HS-5 (cell line): ENCODE measurements at places on chromosomes 1 and 21.
A peak's percentile ranks its signal among the peaks of the same experiment; 100 is the strongest.

GRCh38 chr1:10958614-10959013 is 53.8 kb upstream of the TARDBP start:
- no peak for DNase-seq

DNA sequence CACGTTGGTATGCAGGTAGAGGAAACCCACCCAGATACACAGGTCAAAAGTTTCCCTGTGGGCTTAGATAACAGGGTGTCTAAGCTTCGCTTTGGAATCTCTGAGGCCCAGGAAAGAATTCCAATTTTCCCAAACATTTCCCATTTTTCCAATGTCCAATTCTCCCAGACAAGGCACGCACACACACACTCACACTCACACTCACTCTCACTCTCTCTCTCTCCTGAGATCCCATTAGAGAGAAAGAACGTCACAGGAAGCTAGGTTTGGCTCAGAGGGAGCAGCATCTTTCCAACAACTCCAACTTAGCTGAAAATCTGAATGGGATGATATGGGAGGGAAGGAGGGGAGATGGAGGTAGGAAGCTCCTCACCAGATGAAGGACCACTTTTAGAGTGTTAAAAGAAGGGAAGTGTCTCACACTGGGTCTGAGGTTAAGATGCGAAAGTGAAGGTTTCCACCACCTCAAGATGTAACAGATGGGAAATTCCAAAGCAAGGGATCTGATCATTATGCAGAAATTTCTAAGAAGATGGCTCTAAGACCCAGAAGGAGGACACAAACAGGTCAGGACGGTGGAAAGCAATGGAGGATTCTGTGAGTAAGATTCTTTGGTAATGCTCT is 63.5 kb downstream of the GNG12 start:
- no peak for DNase-seq

DNA sequence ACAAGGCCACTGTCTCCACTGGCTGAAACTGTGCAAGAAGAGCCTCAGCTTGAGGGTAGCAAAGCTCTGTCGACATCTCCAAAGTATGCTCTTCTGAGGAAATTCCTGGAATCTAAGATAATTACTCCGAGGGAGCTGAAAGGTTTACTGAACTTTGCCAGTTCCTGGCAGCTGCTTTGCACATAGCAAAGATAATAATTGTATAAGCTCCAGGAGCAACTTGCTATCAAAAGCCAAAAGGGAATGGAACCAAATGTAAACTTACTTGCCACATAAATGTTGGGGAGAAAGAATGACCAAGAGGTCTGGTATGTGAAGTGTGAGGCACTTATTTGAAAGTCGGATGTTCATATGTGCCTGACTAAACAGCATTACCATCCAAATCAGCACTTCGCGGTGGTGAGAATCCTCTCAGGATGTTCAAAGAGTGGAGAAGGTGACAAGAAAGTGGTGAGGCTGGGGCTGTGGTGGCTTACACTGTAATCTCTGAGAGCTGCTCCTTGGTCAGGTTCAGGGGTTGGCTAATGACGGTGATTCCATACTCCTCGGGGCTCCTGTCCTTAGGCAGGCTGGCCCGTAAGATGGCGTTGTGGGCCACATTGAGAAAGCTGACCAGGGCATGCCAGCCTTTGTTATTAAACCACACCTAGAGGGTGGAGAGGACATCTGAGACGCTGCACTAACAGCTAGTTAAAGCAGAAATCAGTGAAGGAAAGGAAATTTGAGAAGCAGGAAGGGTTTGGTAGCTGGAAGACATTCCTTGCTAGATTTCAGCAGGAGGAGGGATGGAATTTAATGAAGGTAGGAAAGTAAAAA is 100.0 kb downstream of the ABCA4 start:
- peak; percentile 59 for DNase-seq

- DNase-seq = no peak
Measured at GRCh38 chr1:240991230-240991629, 365.8 kb downstream of the RGS7 start.

DNA sequence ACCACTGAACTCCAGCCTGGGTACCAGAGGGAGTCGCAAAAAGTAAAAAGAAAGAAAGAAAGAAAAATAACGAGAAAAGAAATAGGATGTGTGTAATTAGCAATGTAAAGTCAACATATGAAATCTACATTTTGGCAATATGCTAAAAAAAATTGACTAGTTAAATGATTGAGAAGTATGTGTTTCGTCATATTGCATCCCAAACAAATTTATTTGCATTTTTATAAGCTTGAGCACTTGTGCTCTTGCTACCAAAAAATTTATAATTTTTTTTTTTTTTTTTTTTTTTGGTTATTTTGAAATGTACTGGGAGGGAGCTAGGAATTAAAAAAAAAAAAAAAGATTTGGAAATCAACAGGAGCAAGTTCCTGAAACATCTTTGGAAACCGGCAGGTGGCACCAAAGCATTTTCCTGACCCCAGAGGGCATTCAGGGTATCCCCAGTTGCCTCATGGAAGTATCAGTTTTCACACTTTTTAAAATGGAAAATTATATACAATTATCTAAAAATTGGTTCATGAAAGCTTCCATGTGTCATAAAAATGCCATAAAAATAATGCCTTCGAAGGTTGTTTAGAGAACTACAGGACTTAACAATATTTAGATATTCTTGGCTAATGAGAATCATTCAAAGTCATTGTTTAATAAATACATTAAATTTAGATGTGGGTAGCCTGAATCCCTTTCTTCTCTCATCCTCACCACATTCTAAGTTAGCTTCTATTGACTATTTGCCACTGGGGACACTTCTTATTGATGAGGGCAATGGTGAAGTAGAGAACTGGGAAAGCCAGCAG is 4.8 kb upstream of the HEATR1 start:
- DNase-seq = peak; percentile 43

DNA sequence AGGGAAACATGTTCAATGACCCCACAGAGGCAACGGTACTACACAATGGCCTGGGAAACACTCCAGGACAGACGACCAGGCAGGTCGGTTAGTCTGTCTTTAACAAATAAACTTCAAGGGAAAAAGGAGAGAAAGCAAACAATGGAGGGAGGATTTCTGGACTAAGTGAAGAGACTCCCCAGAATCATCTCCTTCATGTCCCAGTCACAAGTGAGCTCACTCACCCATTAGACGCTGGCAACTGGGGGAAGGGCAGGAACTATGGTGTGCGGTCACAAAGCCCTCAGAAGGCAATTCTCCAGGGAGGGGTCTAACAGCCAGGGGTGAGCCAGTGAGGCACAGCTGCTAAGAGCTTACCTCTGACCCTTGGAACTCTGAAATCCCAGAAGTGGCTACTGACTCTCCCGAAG is 55.7 kb upstream of the NADK start:
- DNase-seq = no peak

- no peak for DNase-seq
Measured at GRCh38 chr1:240586006-240586405, 25.9 kb downstream of the GREM2 start.

GRCh38 chr21:42456457-42456856 is 39.6 kb downstream of the RSPH1 start:
- no peak for DNase-seq

DNA sequence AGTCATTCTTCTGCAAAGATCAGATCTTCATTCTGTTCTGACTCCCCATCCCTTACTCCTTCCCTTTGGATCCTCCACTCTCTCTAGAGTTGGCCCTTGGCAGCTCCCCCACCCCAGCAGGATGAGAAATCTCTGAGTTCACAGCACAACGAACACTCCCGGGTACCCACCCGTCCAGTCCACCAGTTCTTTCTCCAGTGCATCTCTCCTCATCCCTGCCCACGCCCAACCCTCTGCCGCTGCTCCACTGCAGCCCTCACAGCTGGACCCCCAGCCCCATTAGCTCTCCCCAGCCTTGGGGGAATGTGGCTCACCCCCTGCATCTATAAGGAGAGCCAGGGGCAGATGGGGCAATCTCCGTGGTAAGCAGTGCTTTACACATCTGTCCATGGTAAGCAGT is 125.7 kb downstream of the MATN1 start:
- DNase-seq = no peak

DNA sequence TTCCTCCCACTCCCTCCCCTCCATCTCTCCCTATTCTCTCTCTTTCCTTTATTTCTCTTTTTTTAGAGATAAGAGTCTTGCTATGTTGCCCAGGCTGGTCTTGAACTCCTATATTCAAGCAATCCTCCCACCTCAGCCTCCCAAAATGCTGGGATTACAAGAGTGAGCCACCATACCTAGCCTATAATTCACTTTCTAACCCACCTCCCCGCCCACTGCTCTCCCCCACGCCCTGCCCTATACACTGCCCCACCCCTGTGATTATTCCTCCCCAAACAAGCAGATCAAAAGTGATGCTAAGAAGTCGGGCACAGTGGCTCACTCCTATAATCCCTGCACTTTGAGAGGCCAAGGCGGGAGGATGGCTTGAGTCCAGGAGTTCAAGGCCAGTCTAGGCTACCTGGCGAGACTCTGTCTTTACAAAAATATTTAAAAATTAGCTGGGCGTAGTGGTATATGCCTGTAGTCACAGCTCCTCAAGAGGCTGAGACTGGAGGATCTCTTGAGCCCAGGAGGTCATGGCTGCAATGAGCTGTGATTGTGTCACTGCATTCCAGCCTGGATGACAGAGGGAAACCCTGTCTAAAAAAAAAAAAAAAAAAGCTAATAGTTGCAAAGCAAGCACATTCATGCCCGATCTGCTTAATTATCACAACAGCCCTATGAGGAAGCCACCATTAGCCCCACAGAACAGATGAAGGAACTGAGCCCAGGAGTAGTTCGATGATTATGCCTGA is 12.8 kb upstream of the E2F2 start:
- DNase-seq = no peak

GRCh38 chr1:115092175-115092574 is 2.9 kb upstream of the TSPAN2 start:
- DNase-seq = no peak

GRCh38 chr1:22611530-22611947 is 24.9 kb upstream of the C1QA start:
- DNase-seq = no peak

DNA sequence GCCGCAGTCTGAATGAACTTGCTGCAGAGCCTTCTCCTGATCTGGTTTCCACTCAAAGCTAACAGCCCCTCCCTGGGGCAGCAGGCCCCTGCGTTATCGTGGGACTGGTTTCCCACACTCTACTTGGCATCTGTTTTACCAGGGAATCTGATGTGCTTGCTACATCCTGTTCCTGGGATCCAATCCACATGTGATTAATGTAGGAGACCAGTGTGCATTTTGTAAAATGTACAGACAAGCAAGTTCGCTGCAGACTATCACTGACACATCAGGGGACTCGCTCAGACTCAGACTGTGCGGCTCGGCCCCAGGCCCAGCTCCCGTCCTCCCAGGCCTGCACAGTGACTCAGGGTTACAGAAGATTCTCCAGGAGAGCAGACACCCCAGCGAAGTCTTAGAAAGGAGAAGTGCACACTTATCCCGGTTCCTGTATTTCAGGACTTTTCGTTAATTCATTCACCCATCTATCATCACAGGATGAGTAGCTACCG is 340.1 kb downstream of the MATN1 start:
- no peak for DNase-seq

- DNase-seq = no peak
Measured at GRCh38 chr1:15174615-15174983, 21.1 kb downstream of the TMEM51 start.

DNA sequence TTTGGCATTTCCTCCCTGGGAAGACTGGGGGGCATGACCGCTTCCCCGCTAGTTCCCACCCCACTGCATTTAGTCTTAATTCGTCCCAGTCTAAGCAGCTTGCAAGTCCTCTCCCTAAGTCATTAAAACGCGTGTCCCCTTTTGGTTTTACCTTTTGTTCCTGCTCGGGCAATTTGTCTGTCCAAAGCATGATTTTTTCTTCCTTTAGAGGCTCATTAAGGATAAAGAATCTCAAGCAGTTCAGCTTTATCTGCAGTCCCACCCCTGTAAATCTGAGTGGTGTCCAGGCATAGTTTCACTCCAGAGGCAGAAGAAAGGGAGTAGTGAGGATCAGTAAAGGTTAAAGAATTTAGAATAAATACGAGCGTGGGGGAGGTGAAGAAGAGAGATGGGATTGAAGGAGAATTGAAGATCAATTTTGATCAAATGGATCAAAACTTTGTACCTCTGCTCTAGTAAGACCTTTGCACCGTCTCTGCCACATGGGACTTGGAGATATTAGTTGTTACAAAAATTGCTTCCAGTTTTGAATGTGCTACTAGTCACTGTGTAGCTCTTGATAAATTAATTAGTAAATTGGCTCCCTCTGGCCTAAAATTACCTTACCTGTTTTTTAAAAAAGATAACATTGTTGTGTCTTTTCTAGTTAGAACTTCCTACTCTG is 989 bp upstream of the ETV3 start:
- no peak for DNase-seq

DNA sequence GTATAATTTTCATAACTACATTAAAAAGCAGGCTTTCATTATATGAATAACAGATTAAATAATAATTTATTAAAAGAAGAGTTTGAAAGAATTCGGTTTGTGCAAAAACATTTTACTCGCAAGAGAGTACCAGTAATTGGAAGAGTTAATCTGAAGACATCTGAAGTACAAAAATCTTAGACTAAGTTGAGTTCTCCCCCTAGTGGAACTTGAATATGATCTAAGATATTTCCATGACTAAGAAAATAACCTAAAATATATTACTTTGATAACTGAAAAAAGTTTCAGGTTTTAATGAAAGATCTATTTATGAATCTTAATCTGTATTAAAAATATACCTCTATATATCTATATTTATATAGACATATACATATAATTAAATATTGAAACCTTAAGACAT is 112.5 kb upstream of the GFI1 start:
- DNase-seq = no peak

DNA sequence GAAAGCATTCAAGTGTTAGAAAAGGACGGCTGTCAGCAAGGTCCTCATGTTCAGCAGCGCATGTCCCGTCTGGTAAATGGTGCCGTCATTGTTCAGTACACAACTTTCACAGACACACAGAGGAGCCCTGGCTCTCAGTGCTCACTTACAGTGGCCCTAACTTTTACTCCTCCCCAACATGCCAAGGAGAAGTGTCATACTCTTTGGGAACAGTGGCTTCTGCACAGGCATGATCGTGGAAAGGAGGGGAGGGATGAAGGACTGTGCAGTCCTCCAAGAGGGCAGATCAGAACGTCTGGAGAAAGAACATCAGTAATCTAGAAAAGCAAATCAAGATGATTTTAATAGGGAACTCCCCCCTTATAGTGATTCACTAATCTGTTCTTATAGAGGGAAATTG is 3.8 kb upstream of the GRHL3 start:
- DNase-seq = no peak

GRCh38 chr1:41880261-41880660 is 38.5 kb downstream of the HIVEP3 start:
- DNase-seq = no peak

GRCh38 chr1:206544562-206545257 is 37.4 kb downstream of the RASSF5 start:
- no peak for DNase-seq

GRCh38 chr1:225908773-225909172 is 15.3 kb downstream of the PYCR2 start:
- DNase-seq = no peak

GRCh38 chr1:209484429-209484828 is 99.1 kb upstream of the CAMK1G start:
- DNase-seq = no peak

DNA sequence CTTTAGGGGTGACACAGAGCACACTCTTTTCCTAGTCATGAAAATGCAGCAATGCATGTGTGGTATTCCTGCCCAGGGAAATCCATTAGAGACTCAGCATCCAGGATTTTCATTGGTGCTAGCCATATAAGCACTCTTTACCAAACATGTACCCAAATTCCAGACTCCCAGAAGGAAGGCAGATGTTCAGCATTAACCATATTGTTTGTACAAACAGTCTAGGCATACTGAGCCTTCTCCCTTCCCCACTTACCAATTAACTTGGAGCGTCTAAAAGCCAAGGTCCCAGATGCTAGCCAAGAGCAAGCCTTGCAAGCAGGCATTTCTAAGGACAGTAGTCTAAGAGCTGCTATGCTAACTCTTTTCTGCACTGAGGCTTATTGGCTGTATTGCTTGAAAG is 27.9 kb downstream of the ZBED6 start:
- DNase-seq = no peak
